HEK293T (cell line): ENCODE measurements at places on chromosomes 6 and 20.

GRCh38 chr6:147194652-147195411 is 9.4 kb upstream of the STXBP5 start:
- DNase-seq: no peak

GRCh38 chr6:110216140-110216539 is 35.9 kb downstream of the CDC40 start:
- no peak for DNase-seq

- no peak for DNase-seq
Measured at GRCh38 chr20:39518654-39519053, 556.5 kb downstream of the DHX35 start.

- DNase-seq: no peak
Measured at GRCh38 chr20:57059055-57059596, 207.3 kb downstream of the BMP7 start.

- no peak for DNase-seq
Measured at GRCh38 chr6:30839671-30840070, 44.6 kb upstream of the DDR1 start.

DNA sequence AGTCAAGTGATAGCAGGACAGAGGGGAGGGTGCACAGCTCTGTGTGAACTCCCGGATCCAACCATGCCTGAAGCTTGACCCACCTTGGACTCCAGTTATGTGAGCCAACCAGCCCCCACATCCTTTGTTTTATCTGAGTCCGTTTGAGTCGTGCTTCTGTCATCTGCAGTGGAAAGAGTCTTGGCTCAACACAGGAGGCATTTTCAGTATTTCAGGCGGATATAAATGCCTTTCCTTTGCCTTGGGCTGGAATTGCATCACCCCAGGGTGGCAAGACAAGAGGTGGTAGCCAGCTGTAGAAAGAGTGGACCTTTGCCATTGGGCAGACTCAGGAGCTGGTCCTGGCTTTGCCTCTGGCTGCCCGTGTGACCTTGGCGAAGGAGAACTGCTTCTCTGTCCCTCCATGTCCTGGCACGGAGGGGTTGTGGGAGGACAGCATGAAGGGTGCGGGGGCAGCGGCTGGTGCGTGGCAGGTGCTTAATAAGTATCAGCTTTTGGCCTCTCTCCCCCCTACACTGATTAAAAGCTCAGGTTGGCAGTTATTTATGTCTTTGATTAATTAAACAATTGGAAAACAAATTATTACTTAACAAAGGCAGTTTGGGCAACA is 42.6 kb upstream of the APCDD1L start:
- no peak for DNase-seq
